ENCODE measurements at places on chromosomes 7 and 10. TPM values are rescaled to one million over a fixed set of nuclear protein-coding genes. Genes with fewer than 3 reads are reported as not detected.

Gene CDHR1
- total RNA-seq: not detected

Gene MMD2
- total RNA-seq: not detected

Gene PPIA
- total RNA-seq: 2,229 TPM

Gene PRPF18
- 21.7 TPM for total RNA-seq

Gene PALD1
- 1.2 TPM for total RNA-seq

Gene MICU1
- total RNA-seq: 29.2 TPM

Gene MYOZ1
- not detected for total RNA-seq

Gene OR13A1
- total RNA-seq: not detected

Gene GBX1
- not detected for total RNA-seq

Gene PRLHR
- not detected for total RNA-seq

Gene EPHB4
- 1.7 TPM for total RNA-seq

Gene SH2D4B
- 0.14 TPM for total RNA-seq

Gene GOLGA7B
- 5.6 TPM for total RNA-seq

Gene RAB19
- total RNA-seq: 9.5 TPM

Gene NXPH1
- not detected for total RNA-seq

Gene STK31
- total RNA-seq: 0.07 TPM

Gene AASS
- total RNA-seq: 0.89 TPM

Gene TMEM176B
- total RNA-seq: not detected

Gene FEZF1
- not detected for total RNA-seq

Gene AGAP5
- 12.2 TPM for total RNA-seq

Gene UCN3
- total RNA-seq: not detected

Gene VWC2
- not detected for total RNA-seq

Gene ASB4
- not detected for total RNA-seq
